NCI-H187 treated with DMSO at 0.1 percent for 48 hours (cell line): ENCODE measurements at places on chromosomes 12 and 14.
A peak's percentile ranks its signal among the peaks of the same experiment; 100 is the strongest.

- DNase-seq, result no peak
These were observed 23.4 kb downstream of the DNM1L start for GRCh38 chr12:32702473-32702872.

DNA sequence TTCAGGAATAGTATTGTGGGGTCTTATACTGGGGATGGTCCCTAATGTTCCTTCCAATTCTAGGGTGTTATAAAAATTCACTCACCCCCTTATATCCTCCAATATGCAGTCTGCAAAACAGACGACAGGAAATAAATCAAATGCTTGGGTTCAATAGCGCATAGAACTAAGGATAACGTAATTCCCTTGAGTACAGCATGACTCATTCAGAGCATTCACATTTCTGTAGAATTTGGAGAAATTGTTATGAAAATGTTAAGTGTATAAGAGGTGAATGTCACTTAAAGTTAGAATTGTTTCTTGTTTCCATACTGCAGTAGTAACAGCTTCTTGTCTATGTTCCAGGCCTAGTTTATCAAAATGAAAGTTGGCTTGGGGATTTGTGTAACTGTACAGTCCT, 271.4 kb downstream of the RPS29 start:
- DNase-seq, result no peak

DNA sequence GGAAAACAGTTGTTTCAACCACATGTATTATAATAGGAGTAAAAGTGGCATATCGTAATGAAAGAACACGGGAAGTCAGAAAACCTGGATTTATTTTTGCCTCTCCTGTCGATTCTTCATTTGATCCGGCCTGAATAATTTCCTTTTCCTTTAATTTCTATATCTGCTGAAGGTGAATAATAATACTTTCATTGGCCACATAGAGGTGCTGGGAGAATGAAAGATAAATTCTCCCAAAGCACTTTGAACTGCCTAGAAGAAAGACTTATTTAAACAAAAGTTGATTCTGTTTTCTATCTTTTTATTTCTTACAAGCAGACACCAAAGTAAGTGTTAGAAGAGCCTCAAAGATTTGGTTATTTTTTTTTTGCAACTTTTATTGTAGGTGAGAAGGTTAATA, 339.1 kb downstream of the RAD51B start:
- no peak for DNase-seq

- no peak for DNase-seq
These were observed 30.8 kb downstream of the KTN1 start for GRCh38 chr14:55610713-55611370.

- no peak for DNase-seq
These were observed 8.8 kb upstream of the EGLN3 start for GRCh38 chr14:33959692-33960151.

DNA sequence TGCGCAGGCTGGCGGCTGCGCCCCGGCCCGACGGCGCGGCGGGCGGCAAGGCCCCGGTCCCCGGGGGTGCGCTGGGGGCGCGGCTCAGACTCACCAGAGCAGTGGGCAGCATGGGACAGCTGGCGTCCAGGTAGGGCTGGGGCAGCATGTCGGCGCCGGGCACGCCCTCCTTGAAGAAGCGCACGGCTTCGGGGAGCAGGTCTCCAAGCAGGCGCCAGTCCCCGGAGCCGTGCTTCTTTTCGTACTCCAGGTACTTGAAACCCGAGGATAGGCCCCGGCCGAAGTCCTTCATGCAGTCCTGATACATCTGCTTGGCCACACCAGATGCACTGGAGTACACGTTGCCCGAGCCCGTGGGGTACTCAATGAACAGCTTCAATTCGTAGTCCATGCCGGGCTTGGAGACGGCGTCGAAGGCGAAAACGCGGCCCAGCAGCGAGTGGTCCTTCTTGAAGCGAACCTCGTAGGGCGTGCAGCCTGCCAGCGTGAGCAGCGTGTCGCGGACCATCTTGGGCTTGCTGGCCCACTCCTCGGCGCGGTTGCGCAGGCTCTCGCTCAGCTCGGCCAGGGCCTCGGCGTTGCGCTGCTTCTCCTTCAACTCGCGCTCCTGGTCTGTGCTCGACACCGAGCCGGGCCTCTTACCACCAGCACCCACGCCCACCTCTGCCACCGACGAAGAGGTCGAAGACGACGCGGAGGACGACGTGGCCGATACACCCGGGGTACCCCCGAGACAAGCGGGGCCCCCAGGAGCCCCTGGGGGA, 2.2 kb downstream of the IRF2BPL start:
- DNase-seq, result no peak

GRCh38 chr12:25552681-25553080, 402 bp downstream of the LMNTD1 start:
- no peak for DNase-seq

GRCh38 chr14:89811954-89812575, 142.5 kb downstream of the EFCAB11 start:
- DNase-seq, result no peak

- DNase-seq, result no peak
These were observed 188.4 kb downstream of the NRXN3 start for GRCh38 chr14:78358591-78358990.

GRCh38 chr12:24947541-24948419, 1.1 kb downstream of the BCAT1 start:
- DNase-seq, result no peak

DNA sequence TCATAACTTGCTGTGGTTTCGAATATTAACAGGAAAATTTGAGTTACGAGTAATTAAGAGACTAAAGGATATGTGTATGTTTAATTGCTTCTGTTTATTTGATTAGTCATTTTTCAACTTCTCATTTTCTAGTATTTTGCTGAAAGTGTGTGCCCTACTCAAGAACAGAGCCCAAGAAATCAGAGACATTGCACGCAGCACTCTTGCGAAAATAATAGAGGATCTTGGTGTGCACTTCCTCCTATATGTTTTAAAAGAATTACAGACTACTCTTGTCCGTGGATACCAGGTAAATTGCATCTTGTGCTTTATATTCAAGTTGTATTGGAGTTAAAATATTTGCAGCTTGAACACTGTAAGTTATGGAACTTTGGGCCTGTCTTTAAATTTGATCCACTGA, 50.8 kb downstream of the ARL1 start:
- DNase-seq, result no peak

- DNase-seq, result peak; percentile 95
These were observed 55.2 kb downstream of the SIX1 start for GRCh38 chr14:60594062-60594461.

DNA sequence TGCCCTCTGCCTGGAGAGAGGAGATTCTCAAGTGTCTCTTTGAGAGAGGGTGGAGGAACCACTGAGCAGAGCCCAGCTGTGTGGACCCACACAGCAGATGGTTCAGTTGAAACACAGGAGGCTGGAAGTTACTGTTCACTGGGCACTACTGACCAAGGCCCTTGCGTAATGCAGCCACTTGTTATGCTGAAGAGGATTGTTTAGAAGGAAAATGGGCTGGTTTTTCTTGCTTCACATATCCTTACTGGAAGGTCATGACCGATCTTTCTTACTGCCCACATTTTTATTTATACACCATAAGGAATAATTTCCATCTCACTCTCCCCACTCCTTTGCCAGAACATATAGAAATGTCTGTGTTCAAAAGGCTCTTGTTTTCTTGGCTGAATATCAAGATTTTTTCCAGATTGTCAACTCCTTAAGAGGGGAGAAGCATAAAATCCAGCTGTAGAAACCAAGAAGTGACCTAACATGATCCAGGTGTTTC, 375.1 kb upstream of the DDHD1 start:
- DNase-seq, result no peak

DNA sequence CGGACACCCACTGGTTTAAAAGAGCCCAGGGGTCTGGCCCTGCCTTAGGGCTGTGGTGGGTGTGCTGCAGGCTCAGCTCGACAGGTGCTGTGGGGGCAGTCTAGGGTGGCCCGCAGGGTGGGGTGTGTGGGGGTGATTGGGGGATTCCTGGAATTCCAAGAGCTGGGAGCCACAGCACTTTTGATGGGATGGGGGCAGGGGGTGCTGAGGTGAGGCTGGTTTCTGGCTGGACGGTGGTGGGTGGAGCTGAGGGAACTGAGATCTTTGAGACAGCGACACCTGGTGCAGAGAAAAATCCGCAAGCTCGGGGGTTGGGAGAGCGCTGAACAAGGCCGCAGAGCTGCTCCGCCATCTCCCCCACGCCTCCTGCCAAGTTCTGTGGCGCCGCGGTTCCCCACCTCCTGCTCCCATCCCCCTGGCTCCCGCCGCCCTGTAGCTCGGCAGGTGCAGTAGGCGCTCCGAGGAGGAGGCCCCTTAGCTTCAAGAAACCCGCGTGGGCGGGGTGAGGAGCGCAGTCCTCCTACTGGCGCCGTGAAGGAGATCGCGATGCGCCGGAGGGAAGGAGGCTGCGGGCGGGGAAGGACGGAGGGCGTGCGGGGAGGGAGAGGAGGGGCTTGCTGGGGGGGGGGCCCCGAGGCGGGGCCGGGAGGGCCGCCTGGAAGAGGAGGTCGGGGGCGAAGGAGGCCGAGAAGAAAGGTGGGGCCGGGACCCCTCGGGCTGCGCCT, 1.3 kb upstream of the TEDC1 start:
- DNase-seq, result peak; percentile 79

DNA sequence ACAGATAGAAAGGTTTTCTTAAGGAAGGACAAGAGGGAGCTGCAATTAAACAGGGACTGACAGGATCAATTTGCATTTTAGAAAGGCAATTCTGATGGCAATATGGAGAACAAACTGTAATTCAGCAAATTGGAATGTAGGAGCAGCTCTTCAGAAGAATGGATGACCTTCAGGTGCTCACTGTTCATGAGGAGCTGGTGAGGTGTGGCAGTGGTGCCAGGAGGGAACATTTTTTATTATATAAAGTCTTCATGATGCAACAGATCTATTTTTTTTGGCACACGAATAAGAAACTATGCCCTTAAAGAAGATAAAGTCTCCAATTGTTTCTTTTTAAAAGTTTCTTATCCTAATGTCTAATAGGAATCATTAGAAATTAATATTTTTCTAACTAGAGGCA, 151.7 kb downstream of the SLC38A4 start:
- DNase-seq, result no peak

GRCh38 chr14:56996721-56997399, 186.6 kb upstream of the OTX2 start:
- no peak for DNase-seq
